Progenitor cell of endocrine pancreas (in vitro differentiated cells): ENCODE measurements at places on chromosomes 11 and 22.

- DNase-seq, result no peak
Observed at GRCh38 chr11:31132531-31133421, 236.8 kb downstream of the DCDC1 start.

DNA sequence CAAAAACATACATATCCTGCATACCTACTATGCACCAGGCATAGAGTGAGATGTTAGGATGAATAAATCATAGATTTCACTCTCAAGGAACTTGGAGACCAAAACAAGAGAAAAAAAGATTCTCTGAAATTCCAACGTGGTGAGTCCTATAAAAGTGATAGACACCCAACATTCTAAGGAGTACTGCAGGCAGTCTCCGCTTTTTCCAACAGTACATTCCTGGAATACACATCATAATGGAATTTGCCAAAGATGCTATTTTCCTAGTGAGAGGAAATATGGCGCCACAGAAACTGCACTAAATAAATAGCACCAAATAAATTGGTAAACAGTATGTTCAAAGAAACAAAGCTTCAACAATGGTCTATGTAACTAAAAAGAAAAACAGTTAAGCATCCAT is 6.0 kb downstream of the TMEM123 start:
- DNase-seq, result no peak

- no peak for DNase-seq
Observed at GRCh38 chr22:35269630-35270029, 12.3 kb downstream of the HMGXB4 start.

GRCh38 chr11:2444821-2445745 is at the start of gene KCNQ1:
Gene KCNQ1 (plus strand): TSS chr11:2445008. CDS start chr11:2445099, 91 bp downstream.
- peak; percentile 64 for DNase-seq

DNA sequence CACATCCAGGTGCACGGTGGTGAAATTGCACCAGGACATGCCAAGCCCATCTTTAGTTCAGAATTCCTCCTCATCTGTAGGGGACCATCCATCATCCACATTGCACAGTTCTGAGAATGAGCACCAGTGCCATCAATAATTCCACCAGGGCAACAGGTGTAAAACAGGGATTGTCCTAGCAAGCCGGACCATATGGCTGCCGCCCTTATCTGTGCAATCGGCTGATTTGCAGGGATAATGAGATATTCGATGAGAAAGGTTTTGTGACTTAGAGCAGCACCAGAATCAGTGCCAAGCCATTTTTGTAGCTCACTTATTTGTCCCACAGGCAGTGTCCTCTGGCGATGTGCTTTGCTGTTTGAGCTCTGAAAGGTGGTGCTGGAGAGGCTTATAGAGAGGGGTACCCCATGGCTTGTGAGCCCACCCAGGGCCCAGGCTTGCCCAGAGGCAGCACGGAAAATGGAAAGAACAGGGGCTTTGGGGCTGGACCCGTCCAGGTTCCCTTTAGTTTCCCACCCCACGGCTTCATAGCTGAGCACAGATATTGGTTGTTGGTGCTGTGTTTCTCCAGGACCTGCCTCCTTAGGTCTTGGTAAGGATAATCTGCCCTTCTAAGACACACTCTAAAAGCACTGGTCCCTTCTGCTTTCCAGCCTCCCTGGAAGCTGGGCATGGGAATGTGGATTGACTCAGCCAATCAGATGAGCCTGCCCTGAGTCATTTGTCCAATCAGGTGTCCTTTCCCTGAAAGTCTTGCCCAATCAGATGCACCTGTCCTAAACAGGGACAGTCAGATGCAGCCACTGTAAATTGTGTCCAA is 84.0 kb upstream of the SHANK2 start:
- DNase-seq, result no peak

GRCh38 chr22:38725900-38726655 is 20.3 kb downstream of the GTPBP1 start:
- DNase-seq, result no peak

DNA sequence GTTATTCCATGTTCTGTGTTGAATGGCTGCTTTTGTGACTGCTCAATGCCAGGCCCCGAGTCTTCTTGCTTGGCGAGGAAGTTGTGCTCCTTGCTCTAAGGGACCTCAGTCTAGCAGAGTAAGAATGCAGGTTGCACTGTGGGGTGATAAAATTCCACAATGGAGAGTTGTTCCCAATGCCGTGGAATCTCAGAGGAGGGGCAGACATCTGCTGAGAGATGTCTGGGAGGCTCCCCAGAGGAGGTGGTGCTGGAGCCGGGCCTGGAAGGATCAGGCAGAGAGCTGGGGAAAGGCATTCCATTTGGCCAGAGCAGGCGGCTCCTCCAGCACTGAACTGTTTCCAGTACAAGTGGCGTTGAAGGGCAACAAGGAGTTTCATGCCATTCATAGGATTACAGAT is 55.2 kb downstream of the ST3GAL4 start:
- DNase-seq, result no peak

- DNase-seq, result no peak
Observed at GRCh38 chr22:24400034-24400725, 27.2 kb upstream of the ADORA2A start.

- DNase-seq, result no peak
Observed at GRCh38 chr11:17798253-17798652, 63.7 kb downstream of the KCNC1 start.

- no peak for DNase-seq
Observed at GRCh38 chr11:35654711-35655110, 7.9 kb upstream of the TRIM44 start.

- DNase-seq, result no peak
Observed at GRCh38 chr11:77467993-77468392, 5.9 kb downstream of the PAK1 start.

DNA sequence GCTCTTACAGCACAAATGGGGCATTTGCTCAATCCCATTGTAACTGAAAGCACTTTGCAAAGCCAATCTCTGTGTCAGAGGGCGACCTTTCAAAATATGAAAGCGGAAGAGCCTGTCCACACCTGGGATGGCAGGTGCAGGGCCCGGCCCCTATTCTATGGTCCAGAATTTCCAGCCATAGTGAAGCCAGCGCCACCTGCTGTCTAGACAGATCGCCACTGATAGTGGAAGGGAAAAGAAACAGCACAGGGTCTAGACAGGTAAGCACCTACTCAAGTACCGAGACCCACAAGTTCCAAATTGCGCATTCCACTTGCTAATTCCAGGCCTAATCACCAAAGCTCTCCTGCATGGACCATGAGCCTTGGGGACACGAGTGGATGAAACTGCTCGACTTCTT is 141.4 kb downstream of the NTM start:
- DNase-seq, result peak; percentile 34

- no peak for DNase-seq
Observed at GRCh38 chr11:113895367-113896155, 9.0 kb upstream of the HTR3B start.
